Epithelial cell of umbilical artery (primary cell): ENCODE measurements at places on chromosomes 4 and X. TPM values are rescaled to one million over a fixed set of nuclear protein-coding genes. Genes with fewer than 3 reads are reported as not detected.

XAGE1A gene
- not detected in 2 replicates for total RNA-seq

NEXMIF gene
- total RNA-seq, result not detected in 2 replicates

ARHGAP24 gene
- total RNA-seq, result 94.4 and 129 TPM in 2 replicates

EVC2 gene
- 6.8 and 11.7 TPM in 2 replicates for total RNA-seq

COL25A1 gene
- total RNA-seq, result 0.97 and 19.5 TPM in 2 replicates

ADRA2C gene
- 0.65 TPM in 1 of 2 replicates, not detected in the other for total RNA-seq

ARHGAP10 gene
- 12.7 and 20.1 TPM in 2 replicates for total RNA-seq

GLOD5 gene
- total RNA-seq, result not detected in 2 replicates

SH2D1A gene
- total RNA-seq, result not detected in 2 replicates

SMIM31 gene
- not detected in 2 replicates for total RNA-seq

MAGEB16 gene
- not detected in 2 replicates for total RNA-seq

ADH1A gene
- total RNA-seq, result not detected in 2 replicates

TCEAL6 gene
- not detected in 2 replicates for total RNA-seq

C4orf46 gene
- 13.6 and 20.4 TPM in 2 replicates for total RNA-seq

DOK7 gene
- 0.15 TPM in 1 of 2 replicates, not detected in the other for total RNA-seq

GUCY1B1 gene
- 7.0 and 12.7 TPM in 2 replicates for total RNA-seq

CDS1 gene
- not detected in 2 replicates for total RNA-seq

CCDC110 gene
- total RNA-seq, result under 0.01 and 0.46 TPM in 2 replicates

BTK gene
- 0.15 TPM in 1 of 2 replicates, not detected in the other for total RNA-seq

NPY1R gene
- under 0.01 and 0.15 TPM in 2 replicates for total RNA-seq

OPHN1 gene
- 6.8 and 13.1 TPM in 2 replicates for total RNA-seq

TCEAL5 gene
- total RNA-seq, result not detected in 2 replicates

JCHAIN gene
- not detected in 2 replicates for total RNA-seq

CSAG3 gene
- not detected in 2 replicates for total RNA-seq

MPC1L gene
- total RNA-seq, result not detected in 2 replicates

DNAJB14 gene
- total RNA-seq, result 34.8 and 54.3 TPM in 2 replicates

C1QTNF7 gene
- not detected in 2 replicates for total RNA-seq

GIMD1 gene
- not detected in 2 replicates for total RNA-seq

PCDH19 gene
- 0.32 and 0.46 TPM in 2 replicates for total RNA-seq

TRIML2 gene
- total RNA-seq, result not detected in 2 replicates

HERC5 gene
- 0.65 and 10.2 TPM in 2 replicates for total RNA-seq

ARHGEF6 gene
- 6.5 and 10.5 TPM in 2 replicates for total RNA-seq

TMEM47 gene
- 27.2 and 36.7 TPM in 2 replicates for total RNA-seq

DCAF12L1 gene
- 10.7 and 18.5 TPM in 2 replicates for total RNA-seq

ASB9 gene
- 25.1 and 33.5 TPM in 2 replicates for total RNA-seq

FAM9B gene
- not detected in 2 replicates for total RNA-seq

CHM gene
- total RNA-seq, result 14.9 and 18.8 TPM in 2 replicates

CFP gene
- total RNA-seq, result under 0.01 TPM in 2 replicates

FATE1 gene
- not detected in 2 replicates for total RNA-seq

FAM156B gene
- 6.5 and 10.4 TPM in 2 replicates for total RNA-seq

SLC25A43 gene
- 10.8 and 16.2 TPM in 2 replicates for total RNA-seq

TCP11X2 gene
- not detected in 2 replicates for total RNA-seq

WDR19 gene
- 18.2 and 22.0 TPM in 2 replicates for total RNA-seq

EVC gene
- total RNA-seq, result 12.0 and 26.6 TPM in 2 replicates

L1CAM gene
- not detected in 2 replicates for total RNA-seq

PDE6B gene
- 7.5 and 10.2 TPM in 2 replicates for total RNA-seq

FGFBP1 gene
- total RNA-seq, result not detected in 2 replicates

CXCL8 gene
- total RNA-seq, result 36.1 and 80.4 TPM in 2 replicates

MAGEE2 gene
- total RNA-seq, result not detected in 2 replicates

PABPC1L2B gene
- not detected in 2 replicates for total RNA-seq

LRCH2 gene
- total RNA-seq, result 4.2 and 5.8 TPM in 2 replicates

KLF8 gene
- under 0.01 TPM in 1 of 2 replicates, not detected in the other for total RNA-seq

EXOSC9 gene
- total RNA-seq, result 47.7 and 60.6 TPM in 2 replicates
